IMR-90 (cell line): ENCODE measurements at places on chromosomes 3 and 15. TPM values are rescaled to one million over a fixed set of nuclear protein-coding genes. Genes with fewer than 3 reads are reported as not detected.

GRCh38 chr3:133274477-133274876, 125.4 kb upstream of the BFSP2 start:
- DNase-seq: no peak

DNA sequence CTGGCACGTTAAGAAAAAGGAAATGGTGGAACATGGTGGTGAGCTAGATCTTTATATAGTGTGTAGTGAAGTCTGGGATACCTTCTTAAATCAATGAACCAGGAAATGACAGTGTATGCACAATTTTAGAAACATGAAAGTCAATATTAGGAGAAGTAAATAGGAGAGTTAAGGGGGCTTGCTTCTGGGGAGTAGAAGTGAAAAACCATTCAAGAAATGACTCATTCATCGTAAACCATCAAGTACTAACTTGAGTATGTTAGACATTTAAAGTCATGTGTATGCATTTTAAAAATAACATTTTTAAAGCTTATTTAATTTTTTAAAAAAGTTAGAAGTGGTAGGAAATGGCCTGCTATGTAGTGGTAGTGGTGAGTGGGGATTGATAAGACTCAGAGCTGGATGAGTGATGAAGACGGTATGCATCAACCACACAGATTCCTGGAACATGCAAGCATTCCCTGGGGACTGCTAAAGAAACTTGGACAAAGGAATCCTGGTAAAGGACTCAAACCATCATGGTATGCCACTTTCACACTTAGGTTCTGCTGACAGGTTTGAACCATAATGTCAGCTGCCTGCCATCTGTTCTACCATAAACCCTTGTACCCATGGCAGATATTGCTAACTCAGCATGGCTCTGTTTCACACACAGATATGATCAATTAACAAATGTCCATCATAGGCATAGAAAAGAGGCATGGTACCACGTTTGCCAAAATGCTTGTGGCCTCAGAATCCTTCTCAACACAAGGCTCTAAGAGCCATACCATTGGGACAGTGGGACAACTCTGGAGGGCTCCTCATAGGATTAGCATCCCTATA, 28.9 kb upstream of the MITF start:
- DNase-seq: peak; percentile 76

DNA sequence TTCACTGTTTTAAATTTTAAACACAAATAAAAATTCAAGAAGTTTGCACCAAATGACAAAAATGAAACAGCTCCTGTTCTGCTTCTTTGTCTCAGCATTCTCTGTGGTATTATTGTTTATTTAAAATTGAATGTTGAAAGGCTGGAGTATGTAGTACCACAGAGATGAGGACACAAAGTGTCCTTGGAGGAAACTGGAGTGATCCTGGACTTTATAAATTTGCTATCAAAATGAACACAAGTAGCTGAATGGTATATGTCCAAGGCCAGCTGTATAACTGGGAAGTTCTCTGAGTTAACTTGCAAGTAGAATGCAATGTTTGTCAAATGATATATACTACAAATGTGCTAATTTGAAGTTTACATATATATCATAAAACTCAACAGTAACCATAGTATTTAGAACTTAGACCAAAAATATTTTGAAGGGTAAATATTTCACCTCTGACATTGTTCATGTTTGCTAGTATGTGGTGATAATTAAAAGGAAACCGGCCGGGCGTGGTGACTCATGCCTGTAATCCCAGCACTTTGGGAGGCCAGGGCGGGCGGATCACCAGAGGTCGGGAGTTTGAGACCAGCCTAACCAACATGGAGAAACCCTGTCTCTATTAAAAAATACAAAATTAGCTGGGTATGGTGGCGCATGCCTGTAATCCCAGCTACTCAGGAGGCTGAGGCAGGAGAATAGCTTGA, 12.3 kb downstream of the BTLA start:
- DNase-seq: no peak

GRCh38 chr3:123789760-123790159, 94.4 kb downstream of the MYLK start:
- DNase-seq: peak; percentile 79

GRCh38 chr3:70855149-70855548, 542.7 kb upstream of the MDFIC2 start:
- peak; percentile 42 for DNase-seq

MASP1 gene
- total RNA-seq: 13.1 TPM in 2 replicates

INKA1 gene
- 2.3 and 2.8 TPM in 2 replicates for total RNA-seq
